ENCODE measurements at places on chromosomes 11 and 22. TPM values are rescaled to one million over a fixed set of nuclear protein-coding genes. Genes with fewer than 3 reads are reported as not detected.

DNA sequence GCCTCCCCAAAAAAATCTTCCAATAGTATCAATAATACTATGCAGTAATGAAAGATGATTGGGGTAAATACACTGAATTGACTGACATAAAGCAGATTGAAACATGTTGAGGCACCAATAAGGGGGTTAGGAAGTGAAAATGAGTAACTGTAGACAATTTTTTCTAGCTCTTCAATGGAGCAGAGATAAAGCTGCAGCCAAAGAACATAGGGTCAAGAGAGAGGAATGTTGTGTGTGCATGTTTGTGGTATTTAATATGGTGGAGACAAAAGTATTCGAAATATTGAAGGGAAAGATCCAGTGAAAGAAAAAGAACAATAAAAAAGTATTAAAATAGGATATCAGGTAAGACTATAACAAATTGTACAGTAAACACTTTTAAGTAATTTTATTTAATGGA is 450.0 kb upstream of the CCDC179 start:
- no peak overlapping the region for H3K4me3 ChIP-seq
- H3K4me1 ChIP-seq, result peaks cover 28% of the 10 kb centered on the region
- no peak for DNase-seq
- no peaks in the 10 kb centered on the region for H3K36me3 ChIP-seq

The CCDC15 gene
- 3.8 TPM for total RNA-seq

GRCh38 chr11:64661614-64662013 is 61.4 kb downstream of the NRXN2 start:
- H3K27me3 ChIP-seq, result no peaks in the 10 kb centered on the region
- no peaks in the 10 kb centered on the region for H3K36me3 ChIP-seq
- H3K4me1 ChIP-seq, result no peaks in the 10 kb centered on the region
- DNase-seq, result no peak
- no peak overlapping the region for H3K27ac ChIP-seq

DNA sequence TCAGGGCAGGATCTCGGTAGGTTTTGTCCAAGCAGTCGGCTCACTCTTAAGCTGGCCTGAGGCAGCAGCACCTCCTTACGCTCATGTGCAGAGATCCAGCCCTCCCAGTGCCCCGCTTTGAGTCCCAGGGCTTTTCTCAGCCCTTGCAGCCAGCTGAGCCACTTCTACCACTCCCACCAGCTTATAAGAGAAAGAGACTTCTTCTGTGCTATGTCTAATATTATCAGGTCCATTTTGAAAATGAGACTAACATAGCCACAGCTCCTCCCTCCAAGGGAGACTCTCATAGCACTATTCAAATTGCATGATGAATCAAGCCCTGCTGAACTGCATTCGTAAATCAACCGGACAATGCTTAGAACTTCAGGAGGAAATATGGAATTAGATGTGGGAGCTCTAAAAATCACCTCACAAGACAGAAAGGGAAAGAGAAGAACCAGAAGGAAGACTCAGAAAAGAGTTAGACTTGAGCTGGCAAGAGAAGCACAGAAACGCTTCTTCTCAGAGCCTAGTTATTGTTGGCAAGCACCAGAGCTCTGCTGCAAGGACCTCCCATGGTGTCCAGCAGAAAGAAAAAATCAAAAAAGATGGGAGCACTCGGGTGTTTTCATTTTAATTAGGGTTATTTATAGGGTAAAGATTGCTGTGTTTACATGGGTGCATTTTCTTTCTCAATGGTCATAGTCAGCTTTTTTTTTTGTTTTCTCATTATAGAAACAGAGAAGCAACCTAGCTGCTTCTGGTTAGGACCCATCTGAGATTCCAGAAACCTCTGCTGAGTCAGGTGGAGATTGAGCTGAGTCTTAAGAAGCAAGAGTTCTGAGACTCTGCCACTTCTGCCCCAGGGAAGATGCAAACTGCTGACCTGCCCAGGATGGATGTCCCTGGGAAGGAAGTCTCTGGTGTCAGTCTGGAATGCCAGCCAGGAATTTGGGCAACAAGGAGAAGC is 181.4 kb downstream of the ETS1 start:
- no peaks in the 10 kb centered on the region for H3K27me3 ChIP-seq
- H3K27ac ChIP-seq, result no peak overlapping the region
- H3K4me1 ChIP-seq, result no peaks in the 10 kb centered on the region

DNA sequence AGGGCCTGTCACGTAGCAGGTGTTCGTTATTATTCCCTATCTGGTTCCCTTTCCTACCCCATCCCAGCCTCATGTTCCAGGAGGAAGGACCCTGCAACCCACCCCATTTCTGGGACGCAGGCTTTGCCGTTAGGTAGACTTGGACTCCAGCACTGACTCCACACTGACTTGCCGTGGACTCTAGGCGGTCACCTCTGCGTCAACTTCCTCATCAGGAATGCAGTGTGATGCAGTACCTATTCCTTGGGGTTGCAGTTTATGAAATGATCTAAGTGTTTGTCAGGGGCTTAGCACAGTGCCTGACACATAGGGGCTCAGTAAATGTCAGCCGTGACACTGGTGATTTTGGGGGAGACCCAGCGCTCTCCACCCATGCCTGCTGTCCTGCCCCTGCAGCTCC is 16.8 kb downstream of the DGKZ start:
- peaks cover 34% of the 10 kb centered on the region for H3K4me1 ChIP-seq
- no peaks in the 10 kb centered on the region for H3K36me3 ChIP-seq
- no peak for DNase-seq
- H3K27ac ChIP-seq, result peak overlapping the region; percentile 80
- no peaks in the 10 kb centered on the region for H3K27me3 ChIP-seq
- no peak overlapping the region for H3K4me3 ChIP-seq

DNA sequence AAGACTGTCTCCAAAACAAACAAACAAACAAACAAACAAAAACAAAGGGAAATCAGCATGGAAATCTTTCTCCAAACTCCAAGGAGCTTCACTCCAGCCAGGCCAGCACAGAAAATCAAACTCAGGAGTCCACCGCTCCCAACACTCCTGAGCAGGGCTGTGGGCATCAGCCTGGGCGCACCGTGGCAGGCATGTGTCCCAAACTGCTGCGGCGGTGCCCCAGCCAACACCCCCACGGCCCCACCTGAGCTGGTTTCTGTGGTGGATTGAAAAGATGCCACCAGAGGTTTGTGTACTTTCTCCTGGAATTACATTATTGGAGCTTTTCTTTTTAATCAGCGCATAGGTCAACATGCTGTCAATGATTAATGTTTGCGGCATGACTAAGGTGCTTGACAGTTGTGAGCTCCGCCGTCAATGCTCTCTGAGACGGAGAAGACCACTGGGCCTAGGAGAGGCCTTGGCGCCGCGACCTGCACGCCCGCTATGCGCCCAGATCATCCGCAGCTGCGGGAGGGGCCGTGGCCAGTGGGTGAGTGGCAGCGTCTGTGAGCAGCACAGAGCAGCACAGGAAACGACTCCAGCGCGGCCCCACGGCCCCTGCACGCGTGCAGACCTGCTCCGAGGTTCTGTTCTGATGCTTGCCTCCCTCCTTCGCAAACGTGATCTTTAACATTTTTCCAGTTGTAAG is 18.1 kb downstream of the DRD4 start:
- no peaks in the 10 kb centered on the region for H3K27me3 ChIP-seq
- no peaks in the 10 kb centered on the region for H3K4me1 ChIP-seq
- no peak overlapping the region for H3K4me3 ChIP-seq
- DNase-seq, result no peak
- H3K36me3 ChIP-seq, result peaks cover 2% of the 10 kb centered on the region
- H3K27ac ChIP-seq, result no peak overlapping the region

DNA sequence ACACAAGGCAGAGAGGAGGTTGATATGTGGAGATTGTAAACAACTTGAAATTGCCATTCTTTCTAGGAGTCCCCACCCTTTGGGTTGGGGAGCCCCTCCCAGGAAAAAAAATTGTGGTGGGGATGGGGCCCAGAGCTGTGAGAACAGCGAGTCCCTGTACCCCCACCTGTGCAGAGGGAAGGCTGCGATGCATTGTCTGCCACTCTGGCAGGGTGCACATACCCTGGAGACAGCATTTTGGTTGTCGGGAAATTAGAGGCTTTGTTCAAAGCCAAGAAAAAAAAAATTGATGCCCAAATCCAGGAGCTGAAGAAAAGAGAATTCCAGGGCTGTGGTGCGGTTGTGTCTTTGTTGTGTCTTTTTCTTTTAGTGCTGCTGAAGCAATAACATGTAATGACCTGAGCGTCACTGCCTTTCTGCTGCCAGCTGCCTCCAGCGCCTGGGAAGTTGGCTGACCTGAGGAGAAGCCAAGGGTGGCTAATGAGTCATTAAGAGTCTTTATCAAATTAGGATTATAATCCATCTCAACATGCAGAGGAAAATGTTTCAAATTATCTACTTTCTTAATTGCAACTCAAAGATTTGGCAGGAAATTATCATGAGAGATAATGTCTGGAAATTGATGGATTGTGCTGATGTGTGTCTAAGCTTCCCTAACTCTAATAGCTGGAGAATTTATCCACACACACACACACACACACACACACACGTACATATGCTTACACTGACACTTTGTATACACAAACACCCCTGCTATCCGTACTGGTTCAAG is 8.0 kb upstream of the PKNOX2 start:
- no peaks in the 10 kb centered on the region for H3K36me3 ChIP-seq
- no peak for DNase-seq
- no peaks in the 10 kb centered on the region for H3K4me1 ChIP-seq
- no peak overlapping the region for H3K4me3 ChIP-seq
- no peak overlapping the region for H3K27ac ChIP-seq
